ENCODE measurements at places on chromosomes 3 and 15.

DNA sequence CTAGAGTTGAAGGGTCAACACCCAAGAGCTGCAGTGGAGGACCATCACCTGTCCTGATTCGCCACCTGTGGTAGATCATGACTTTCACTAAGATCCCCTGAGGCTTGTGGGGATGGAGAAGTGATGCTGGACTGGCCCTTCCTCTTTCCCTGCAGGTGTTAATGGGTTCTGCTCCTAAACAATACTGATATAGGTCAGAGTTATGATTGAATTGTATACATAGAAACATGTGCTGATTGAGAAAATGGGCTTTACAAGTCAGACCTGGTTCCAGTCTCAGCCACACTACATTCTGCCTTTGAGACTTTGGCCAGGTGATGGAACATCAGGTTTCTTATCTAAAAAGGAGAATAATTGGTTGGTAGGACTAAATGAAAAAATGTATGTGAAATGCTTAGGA is 418.9 kb upstream of the TPRG1 start:
- no peak for DNase-seq

GRCh38 chr3:28406241-28406640 is 57.6 kb upstream of the AZI2 start:
- DNase-seq: no peak

DNA sequence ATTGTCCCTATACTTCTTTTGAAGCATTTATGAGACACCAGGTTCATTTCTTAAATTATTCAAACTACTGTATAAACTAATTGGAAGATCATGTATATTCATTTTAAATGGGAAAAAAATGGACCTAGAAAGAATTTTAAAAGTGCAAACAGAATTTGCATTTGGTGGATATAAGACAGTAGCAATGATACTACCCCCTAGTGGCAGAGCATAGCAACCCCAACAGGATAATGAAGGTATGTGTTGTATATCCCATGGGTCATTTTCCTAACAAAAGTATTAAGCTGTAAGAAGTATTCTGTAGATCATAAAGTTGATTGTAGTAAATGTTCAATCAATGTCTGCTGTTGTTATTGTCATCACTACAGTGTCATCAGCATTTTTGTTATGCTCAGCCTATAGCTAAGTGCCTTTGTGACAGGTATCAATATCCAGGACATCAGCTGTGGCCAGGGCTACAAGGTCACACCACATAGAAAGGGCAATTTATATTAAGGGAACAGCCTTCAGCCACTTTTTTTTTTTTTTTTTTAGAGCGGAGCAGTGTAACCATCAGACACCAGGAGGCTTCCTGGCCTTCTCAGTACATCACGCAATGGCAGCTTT is 175.8 kb downstream of the FOXB1 start:
- no peak for DNase-seq

- no peak for DNase-seq
Measured at GRCh38 chr3:16130066-16130465, 44.4 kb upstream of the GALNT15 start.

DNA sequence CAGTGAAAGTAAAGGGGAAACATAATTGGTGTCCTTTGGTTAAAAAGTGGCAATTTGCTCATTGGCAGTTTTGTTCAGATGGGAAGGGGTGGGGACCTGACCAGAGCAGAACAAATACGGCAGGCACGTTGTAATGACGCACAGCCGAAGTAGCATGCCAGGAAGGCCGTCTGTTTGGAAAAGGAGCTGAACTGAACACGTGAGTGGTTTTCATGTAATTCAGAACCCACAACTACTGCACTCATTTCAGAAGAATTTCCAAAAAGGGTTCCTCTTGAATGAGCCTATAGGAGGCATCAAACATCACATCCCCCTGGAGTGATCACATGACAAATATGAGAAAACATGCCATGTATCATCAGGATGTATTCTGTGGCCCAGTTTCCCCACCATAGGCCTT is 42.9 kb upstream of the LMCD1 start:
- DNase-seq: no peak

DNA sequence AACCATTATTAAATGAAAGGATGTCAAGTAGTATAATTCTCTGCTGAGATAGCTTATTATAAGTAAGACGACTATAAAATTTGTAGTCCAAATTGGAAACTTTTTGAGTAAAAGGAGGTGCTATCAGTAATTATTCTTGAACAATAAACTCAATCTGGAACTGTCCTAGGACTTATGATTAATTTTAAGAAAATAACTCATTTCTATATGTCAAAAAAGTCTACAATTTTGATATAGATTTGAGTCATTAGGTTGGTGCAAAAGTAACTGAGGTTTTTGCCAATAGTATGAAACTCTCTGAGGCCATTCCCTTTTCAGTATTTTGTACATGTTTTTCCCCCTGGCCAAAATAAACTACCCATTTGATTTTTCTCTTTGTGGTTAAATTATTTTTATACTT is 41.0 kb downstream of the LEKR1 start:
- DNase-seq: no peak

DNA sequence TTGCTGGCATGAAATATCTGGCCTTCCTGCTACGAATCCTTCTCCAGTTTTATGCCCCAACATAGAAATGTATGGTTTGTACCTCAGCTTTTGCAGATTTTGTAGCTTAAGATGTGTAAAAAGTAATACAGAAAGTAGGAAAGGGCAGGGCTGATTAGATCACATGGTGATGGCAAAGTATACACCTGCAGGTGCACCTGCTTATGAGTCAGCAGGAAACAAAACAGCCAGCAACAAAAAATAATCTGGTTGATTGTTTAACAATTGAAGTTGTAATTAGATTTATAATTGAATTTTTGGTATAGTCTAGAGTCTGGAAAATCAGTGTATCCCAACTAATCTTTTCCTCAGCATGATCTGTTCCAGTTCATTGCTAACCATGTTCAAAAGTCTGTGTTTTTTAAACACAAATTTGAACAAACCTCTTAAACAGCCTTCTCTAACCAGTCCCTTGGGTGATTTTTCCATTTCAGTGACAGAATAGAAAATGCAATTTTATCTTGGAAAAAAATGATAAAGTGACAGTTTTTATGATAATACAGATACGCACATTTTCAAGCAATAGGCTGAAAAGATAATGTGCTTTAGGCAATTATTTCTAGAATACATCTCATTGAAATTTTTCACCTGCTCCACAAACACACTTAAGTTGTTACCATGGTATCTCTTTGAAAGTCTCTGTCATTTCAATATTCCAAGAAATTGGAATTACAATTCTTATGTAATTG is 477.4 kb downstream of the NAALADL2 start:
- DNase-seq: no peak

Measured in stimulated activated CD8-positive, alpha-beta memory T cell treated with anti-CD3 and anti-CD28 coated beads, Interleukin-7, amount 100 ng/mL, for 1 hour (primary cell).